ENCODE measurements at places on chromosomes 2 and 18.

GRCh38 chr18:11800566-11801334, 50.5 kb upstream of the CHMP1B start:
- DNase-seq: no peak

DNA sequence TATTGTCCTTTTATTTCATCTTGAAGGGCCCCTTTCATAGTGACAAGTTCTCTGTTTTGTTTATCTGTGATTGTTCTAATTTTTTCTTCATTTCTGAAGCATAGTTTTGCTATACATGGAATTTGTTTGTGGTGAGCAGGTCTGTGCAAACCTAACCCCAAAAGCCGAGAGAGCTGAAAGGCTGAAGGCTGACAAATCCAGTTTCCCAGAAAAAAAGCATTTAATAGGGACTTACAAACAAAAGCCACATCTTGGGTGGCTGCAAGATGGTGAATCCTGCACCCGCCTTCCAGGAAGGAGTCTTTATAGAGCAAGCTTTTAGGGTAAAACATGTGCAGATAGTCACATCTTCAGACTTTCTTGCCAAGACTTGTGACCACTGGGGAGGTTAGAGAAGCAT, 473.4 kb upstream of the TRIB2 start:
- no peak for DNase-seq

DNA sequence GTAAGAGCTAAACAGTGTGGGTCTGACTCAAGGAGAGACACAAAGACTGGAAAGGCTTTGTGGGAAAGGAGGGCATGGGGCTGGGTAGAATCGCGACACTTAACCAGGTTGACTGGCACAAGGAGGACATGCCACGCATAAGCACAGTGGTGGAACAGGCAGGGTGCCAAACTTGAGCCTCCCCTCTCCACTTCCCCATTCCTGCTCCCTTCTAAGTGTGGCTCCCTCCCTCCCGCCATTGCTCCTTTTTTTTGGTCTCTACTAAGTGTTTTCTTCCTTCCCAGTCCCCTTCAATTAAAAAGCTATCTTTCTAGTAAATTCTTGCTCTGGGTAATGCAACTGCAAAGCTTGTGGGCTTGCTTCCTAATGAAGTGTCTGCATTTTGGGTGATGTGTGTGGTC, 40.3 kb upstream of the ZFP36L2 start:
- no peak for DNase-seq

DNA sequence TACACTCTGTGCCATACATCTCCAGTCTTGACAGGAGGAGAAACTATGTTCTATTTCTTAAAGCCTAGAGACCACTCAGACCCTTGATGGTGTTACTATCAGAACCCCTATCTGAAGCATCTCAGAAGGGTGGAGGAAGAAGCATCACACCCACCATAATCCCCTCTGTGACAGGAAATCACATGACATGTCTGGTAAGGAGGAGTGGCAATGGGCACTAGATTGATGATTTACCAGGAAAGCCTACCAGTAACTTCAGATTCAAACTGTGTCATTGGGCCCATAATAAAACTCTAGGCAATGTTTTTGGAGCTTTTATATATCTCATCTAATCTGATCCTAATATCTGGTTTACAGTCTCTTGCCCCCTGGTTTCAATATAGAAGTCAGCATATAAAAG, 37.1 kb upstream of the C2orf66 start:
- DNase-seq: no peak

- DNase-seq: no peak
These were observed 7.0 kb downstream of the CTIF start for GRCh38 chr18:48545757-48546321.

DNA sequence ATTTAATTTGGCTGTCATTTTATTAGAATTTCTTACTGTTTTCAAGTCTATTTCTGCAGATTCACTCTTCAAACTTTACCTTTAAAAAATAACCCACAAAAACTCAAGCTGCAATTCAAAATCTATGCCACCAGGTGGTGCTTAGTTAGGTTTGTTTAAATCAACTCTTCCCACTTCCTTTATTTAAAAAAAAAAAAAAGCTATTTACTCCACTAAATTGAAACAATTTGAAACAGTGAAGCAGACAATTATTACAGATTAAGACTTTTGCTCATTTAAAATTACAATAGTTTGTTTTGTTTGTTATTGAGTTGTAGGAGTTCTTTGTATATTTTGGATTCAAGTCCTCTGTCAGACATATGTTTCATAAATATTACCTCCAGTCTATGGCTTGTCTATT, 300.0 kb downstream of the PDE11A start:
- DNase-seq: no peak

- DNase-seq: no peak
These were observed 329.7 kb upstream of the NRP2 start for GRCh38 chr2:205352593-205352992.

DNA sequence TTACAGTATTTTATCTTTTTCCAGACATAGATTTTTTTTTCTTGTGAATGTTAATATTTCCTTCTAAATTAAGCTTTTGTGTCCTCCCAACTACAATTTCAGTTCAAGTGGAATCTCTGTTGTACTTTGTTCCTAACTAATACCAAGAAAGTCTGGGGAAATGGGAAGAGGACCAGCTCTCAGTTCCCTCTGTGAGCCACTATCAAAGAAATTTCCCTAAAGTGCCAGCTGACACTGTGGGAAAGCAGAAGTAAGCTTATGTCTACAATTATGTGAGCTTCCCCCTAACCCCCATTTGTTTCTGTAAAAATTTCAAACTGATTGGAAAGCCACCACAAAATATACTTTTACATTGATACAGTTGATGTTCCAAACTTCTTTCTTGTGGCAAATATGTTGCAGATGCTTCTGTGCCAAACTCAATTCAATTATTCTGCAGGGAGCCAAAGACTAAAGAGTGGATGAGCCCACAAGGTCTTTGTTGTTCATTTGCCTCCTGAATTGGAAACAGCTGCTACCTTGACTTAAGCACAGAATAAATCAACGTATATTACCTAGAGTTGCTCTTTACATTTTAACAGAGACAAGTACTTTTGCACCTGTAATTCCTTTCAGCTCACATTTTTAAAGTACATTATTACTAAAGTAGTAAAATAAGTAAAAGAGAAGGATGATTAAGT, 306.6 kb downstream of the PTH2R start:
- no peak for DNase-seq

- DNase-seq: no peak
These were observed 16.9 kb upstream of the PAPOLG start for GRCh38 chr2:60739156-60739555.

DNA sequence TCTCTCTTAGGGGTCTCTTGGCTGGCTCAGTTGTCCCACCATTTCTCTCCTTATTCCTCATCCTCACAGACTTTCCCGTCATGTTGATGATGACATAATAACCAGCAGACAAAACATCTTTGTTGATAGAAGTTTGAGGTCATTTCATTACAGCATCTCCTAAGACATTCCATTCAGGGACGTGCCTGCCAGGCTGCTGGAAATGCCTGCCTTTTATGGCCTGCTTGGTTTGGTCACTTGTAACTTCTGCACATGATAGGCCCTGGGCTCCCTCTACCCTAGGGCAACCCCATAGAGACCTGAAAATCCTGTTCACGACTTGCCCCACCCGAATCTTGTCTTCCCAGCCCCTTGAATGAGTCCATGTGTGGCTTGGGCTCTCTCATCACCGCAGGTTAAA, 81.7 kb downstream of the SDC1 start:
- DNase-seq: no peak

DNA sequence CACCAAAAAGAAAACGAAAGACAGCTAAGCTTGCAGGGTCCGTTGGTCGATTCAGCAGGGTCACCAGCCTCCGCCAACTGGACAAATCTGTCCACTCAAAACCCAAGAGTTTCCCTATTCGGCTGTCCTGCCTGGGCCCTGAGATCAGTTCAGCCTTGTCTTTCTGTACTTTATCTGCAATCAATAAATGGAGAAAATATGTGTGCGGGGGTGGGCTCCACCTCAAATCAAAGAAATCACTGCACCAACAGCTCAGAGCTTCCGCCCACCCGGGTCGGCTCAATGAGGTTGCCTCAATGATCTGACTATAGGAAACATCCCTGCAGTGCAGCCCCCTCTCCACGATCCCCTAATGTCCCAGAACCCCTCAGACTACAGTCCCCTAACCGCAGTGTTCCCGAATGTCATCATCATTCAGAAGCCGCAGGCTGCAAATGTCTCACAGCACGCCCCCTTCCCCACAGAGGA, 447 bp downstream of the GGCX start:
- DNase-seq: no peak

DNA sequence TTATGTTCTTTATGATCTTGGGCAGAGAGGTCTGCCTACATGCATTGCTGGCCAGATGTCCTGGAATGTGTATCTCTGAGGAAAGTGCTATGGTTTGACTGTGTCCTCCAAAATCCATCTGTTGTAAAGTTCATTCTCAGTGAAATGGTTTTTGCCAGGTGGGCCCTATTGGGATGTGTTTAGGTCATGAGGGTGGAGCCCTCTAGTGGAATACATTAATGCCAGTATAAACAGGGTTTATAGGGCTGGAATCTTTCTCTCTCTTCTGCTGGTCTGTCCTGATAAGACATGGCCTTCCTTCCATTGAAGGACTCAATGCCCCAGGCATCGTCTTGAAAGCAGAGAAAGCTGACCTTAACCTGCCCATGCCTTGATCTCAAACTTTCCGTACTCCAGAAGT, 258.5 kb downstream of the RPIA start:
- DNase-seq: no peak

DNA sequence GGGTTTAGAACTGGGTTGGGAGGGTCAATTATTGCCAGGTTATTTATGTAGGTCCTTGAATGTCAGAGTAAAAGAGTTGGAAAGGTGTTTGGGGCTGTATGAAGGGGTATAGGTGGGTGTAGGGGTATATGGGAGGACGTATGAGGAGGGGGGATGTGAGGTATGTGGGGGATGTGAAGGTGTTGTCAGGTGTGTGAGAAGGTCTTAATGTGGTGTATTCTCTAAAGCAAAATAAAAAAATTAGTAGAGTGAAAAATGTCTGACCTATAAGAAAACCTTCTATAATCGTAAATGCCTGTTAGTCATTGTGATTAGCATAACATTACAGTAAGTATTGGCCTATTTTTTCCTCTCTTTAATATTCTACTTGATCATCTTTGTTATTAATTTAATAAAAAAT, 25.1 kb downstream of the ACVR2A start:
- DNase-seq: no peak

DNA sequence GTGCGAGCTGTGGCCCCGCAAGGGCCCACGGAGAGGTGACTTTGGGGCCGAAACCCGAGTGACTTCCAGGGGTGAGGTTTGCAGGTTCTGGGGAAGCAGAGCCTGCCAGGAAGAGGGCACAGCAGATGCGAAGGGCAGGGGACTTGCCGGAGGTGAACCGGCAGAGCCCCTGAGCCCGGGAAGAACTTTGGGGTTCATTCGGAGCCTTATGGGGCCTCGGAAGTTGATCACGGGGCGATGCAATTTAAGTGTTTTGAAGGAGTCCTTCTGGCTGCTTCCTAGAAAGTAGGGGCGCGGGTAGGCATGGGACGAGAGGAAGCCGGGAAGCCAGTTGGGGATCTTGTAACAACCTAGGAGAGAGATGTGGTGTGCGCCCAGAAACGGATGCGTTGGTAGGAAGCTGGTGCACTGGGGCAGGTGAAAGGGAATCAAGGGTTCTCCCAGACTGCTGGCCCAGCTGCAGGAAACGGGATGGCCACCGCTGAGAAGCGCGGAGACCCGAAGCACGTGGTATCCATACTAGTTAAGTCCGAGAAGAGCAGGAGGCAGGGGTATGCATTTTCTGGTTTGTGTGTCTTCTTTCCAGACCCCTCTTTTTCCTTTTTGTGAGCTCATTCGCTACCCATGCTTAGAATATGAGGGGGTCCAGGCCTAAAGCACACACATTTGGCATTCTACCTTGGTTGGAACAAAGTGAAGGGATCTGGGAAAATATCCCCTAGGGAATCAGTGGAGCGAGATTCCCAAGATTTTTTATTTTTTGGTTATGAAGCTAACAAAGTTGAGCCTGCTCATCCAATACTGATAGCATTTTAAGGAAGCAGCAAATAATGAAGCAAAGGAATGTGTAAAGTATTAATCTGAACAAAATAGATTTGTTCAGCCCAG, 758 bp downstream of the SCLY start:
- DNase-seq: no peak

GRCh38 chr2:146246002-146246735, 1598.7 kb upstream of the ACVR2A start:
- no peak for DNase-seq

DNA sequence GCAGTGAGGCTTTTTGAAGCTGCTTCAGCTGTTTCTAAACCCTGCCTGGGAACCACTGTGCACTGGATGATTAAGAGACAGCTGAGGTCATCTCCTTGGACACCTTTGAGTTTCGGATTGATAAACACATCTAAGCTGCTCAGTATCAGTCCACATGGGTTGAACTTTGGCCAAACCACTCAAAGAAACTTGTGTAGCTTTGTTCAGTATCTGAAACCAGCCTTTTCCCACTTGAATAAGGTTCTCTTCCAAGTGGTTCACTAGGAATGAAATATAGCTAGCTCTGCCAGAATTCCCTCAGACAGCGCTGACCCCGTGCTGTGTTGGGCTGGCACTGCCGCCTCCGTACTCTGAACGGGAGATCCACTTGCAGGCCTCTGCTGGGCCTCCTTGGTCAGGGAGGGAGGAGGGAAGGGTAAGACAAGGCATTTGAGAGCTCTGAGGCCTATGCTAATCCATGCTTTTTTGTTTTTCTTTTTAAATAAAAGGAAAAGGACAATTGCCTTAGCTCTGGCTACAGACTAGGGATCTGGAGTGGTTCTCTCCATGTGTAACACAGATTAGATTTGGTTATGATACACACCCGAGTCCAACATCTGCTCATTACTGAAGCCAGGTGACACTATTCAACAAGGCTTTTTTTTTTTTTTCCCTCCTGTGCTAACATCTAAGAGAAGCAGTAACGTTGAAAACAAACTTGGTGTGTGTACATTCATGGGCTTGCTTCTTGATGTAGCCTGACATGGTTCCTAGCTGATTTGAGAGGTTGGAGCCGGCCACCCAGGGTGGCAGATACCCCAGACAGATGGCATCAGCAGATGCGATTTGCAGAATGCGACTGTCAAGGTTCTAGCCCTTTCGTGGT, 67.7 kb downstream of the NCK2 start:
- DNase-seq: no peak

DNA sequence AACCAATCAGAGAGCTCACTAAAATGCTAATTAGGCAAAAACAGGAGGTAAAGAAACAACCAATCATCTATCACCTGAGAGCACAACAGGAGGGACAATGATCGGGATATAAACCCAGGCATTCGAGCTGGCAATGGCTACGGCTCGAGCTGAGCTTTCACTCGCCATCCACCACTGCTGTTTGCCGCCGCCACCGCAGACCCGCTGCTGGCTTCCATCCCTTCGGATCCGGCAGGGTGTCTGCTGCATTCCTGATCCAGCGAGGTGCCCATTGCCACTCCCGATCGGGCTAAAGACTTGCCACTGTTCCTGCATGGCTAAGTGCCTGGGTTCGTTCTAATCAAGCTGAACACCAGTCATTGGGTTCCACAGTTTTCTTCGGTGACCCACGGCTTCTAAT, 236.7 kb upstream of the DLGAP1 start:
- DNase-seq: no peak

GRCh38 chr2:114714313-114714712, 271.9 kb downstream of the DPP10 start:
- no peak for DNase-seq

DNA sequence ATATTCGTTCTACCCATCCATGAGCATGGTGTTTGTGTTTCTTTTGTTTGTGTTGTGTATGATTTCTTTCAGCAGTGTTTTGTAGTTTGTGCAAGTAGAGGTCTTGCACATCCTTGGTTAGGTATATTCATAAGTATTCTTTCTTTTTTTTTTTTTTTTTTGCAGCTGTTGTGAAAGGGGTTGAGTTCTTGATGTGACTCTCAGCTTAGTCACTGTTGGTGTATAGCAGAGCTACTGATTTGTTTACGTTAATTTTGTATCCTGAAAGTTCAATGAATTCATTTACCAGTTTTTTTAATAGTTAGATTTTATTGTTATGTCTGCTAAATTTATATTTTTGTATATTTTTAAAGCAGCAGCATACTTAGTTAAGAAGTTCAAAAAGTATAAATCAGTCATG, 834.4 kb upstream of the NRXN1 start:
- DNase-seq: no peak

All from omental fat pad (tissue), 4 donors.